ENCODE measurements at places on chromosomes 12 and 14. TPM values are rescaled to one million over a fixed set of nuclear protein-coding genes. Genes with fewer than 3 reads are reported as not detected.

DNA sequence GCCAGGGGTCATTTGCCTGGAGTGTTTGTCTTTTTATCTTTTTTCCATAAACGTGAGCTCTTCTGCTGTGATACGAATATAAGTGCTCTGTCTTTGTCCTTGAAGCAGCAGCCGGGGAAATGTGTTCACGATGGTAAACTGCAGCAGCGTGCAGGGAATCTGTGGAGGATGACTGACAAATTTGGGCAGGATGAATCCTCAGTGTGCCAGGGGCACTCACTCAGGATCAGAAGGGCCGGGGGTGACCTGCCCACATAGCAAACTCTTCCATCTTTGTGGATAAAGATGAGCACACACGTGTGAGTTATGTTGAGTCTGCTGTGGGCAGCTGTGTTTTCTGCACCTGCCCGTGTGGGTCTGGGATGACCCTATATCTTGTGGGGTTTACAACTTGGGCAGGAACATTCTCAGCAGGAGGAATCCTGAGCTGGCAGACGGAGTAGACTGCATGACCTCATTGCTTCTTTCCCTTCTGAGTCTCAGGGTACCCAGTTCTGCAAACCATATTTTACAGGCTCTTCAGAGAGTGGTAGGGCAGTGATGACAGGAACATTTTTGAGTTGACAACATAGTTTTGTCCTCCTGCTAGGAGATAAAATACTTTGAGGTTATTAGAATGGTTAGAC is 711 bp downstream of the ANO4 start:
- DNase-seq, result no peak

DNA sequence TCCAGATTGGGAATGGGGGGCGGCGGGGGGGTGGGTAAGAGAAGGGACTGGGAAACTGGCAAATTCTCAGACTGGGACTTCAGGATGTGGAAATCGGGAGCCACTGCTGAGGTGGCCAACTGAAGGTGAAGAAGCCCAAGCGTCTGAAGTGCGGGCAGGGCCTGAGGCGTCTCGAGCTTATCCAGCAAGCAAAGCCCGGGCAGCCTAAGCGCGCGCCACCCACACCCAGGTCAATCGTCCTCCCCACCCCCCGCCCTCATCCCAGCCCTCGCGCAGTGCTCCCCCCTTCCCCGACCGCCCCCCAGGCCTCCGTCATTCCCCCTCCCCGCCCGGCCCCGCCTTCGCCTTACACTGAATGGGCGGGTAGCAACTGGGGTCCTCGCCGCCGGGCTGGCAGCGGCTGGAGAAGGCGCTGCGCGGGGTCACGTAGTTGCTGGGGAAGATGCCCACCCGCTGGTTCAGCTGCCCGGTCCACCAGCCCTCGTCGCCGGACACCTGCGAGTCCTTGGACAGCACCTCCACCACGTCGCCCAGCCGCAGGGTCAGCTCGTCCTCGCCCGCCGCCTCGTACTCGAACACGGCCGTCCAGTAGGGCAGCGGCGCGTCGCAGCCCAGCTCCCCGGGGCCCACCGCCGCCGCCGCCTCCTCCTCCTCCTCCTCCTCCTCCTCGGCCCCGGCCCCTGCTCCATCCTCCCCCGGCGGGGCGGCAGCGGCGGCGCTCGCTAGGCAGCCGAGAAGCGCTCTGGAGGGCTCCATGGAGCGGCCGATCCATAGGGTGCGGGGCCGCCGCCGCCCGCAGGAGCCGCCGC is 693 bp downstream of the MAP3K9 start:
- no peak for DNase-seq

Gene IQSEC3
- under 0.01 TPM for total RNA-seq

DNA sequence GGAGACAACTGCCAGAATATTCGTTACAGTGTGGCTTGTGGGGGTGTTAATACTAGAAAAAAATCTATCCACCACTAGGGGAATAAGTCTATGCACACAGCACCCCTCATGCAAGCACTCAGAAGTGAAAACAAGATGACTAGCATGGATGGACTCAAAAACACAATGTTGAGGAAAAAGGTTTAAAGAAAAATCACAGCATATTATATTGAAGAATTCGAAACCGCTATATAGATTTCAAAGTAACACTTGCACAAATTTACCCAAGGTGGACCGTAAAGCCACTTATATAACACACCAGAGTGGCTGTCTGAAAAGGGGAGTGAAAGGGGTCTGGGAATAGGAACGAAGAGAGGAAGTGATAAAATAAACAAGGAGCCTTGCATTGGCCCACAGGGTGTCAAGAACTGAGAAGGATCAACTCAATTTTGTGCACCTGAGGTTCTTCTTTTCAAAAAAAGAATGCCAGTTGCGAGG is 544 bp downstream of the ABCD4 start:
- peak; percentile 54 for DNase-seq

Gene KLHL33
- total RNA-seq, result 0.43 TPM

Gene KRT75
- not detected for total RNA-seq

DNA sequence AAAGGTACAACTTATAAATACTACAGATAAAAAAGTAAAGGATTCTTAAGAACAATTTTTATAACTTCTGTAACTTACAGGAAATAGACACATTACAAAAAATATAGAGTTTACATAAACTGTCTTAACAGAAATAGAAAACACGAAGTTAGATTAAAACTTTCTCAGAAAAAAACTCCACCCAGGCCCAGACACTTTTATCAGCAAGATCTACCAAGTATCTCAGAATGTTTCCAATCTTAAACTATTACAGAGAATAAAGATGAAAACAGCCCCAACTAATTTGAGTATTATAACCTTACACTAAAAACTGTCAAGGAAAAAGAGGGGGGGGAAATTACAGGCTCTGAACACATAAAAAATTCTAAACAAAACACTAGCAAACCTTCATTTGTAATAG is 8.2 kb downstream of the ZFC3H1 start:
- peak; percentile 16 for DNase-seq

Gene CIROP
- total RNA-seq, result not detected

Gene TMEM132D
- not detected for total RNA-seq
